Activated CD4-positive, alpha-beta T cell treated with anti-CD3 and anti-CD28 coated beads, Interleukin-2, amount 10 ng/mL, durations not matched to agents 24 days and 14 days (primary cell): ENCODE measurements at places on chromosomes 6 and 20.

DNA sequence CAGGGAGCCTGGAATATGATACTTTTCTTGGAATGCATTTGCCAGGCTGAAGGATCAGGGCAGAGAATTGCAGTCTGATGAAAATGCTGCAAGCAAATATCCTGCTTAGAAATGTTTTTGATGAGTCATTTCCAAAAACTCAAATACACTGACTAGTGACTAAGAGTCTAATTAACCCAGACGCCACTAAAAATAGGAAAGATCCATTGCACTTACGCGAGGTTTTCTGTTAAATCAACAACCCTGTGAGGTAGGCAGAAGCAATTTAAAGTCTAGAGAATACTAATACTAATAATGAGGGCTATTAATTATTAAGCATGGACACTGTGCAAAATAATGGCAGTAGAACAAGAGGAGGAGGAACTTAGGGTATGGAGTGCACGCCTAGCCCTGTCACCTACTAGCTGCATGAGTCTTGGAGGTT, 130.1 kb upstream of the DOK5 start:
- no peaks in the 10 kb centered on the region for H3K36me3 ChIP-seq
- no peak for DNase-seq
- peaks cover 16% of the 10 kb centered on the region for H3K4me1 ChIP-seq
- peak overlapping the region; percentile 35 for H3K4me3 ChIP-seq
- H3K27ac ChIP-seq, result peak overlapping the region; percentile 59

DNA sequence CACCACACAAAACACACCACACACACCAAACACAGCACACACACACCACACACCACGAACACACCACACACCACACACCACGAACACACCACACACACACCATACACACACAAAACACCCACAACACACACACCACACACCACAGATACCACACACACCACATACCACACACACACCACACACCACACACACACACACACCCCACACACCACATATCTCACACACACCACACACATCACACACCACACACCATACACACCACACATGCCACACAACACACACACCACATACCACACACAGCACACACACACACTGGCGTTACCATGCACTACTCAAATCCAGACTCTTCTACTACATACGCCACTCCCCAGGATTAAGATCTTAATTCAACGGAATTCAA, 118.9 kb upstream of the THBS2 start:
- H3K36me3 ChIP-seq, result no peaks in the 10 kb centered on the region
- H3K4me3 ChIP-seq, result no peak overlapping the region
- no peaks in the 10 kb centered on the region for H3K27me3 ChIP-seq
- no peak overlapping the region for H3K27ac ChIP-seq
- no peak for DNase-seq
- no peaks in the 10 kb centered on the region for H3K4me1 ChIP-seq

DNA sequence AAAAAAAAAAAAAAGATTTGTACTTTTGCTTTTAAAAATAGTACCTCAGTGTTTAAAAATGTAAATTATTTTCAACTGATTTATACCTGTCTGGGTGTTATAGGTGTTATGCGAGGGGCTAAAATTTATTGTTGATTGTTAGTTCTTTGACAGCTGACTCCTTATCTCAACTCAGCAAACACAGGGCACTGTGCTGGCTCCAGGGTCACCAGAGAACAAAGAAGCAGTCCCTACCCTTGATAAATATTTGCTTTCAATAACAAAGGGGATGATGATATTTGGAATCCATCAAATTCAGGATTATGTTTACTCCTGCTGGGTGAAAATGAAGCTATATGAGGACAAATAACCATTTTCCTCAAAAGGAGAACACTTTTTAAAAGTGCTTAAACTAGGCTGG, 34.2 kb upstream of the KAT14 start:
- H3K36me3 ChIP-seq, result no peaks in the 10 kb centered on the region
- H3K4me1 ChIP-seq, result no peaks in the 10 kb centered on the region
- no peak overlapping the region for H3K27ac ChIP-seq
- DNase-seq, result no peak
- no peak overlapping the region for H3K4me3 ChIP-seq
- H3K27me3 ChIP-seq, result peaks cover 5% of the 10 kb centered on the region

- H3K27me3 ChIP-seq, result no peaks in the 10 kb centered on the region
- peaks cover 64% of the 10 kb centered on the region for H3K36me3 ChIP-seq
- H3K4me3 ChIP-seq, result peak overlapping the region; percentile 62
- peak; percentile 73 for DNase-seq
These were observed 60.5 kb downstream of the GJA10 start for GRCh38 chr6:89954721-89955148.

GRCh38 chr6:117849087-117849486, 58.0 kb upstream of the SLC35F1 start:
- no peaks in the 10 kb centered on the region for H3K36me3 ChIP-seq
- H3K4me1 ChIP-seq, result no peaks in the 10 kb centered on the region
- no peak overlapping the region for H3K27ac ChIP-seq
- no peaks in the 10 kb centered on the region for H3K27me3 ChIP-seq

DNA sequence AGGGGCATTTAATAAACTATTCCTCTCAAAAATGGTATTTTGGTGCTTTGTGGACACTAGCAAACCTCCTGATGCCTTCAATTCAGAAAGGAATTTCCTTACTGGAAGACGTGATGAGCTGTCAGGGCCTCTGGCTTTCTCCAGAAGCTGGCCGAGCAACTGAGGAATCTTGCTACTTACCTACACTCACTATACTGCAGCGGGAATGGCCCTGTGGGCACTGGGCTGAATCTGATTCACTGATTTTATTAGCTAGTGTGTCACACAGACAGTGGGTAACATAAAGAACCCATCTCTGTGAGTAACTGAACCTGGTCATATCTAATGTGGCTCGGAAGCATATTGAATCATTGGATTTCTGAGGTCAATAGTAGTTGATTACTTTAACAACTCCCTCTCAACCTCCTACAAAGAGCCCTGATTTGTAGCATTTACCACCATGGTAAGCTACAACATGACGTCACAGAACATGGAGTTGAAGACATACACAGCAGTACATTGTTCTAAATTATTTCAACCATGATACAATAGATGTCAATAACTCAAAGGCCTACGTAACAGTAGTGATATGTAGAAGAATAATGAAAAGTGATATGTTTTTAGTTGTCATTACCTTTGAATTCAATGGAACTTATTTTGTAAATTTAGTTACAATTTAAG, 232.1 kb downstream of the SYNE1 start:
- H3K36me3 ChIP-seq, result no peaks in the 10 kb centered on the region
- H3K27me3 ChIP-seq, result no peaks in the 10 kb centered on the region
- DNase-seq, result peak; percentile 43
- H3K4me1 ChIP-seq, result no peaks in the 10 kb centered on the region
- H3K27ac ChIP-seq, result no peak overlapping the region
